ENCODE measurements at places on chromosomes 5 and 9.
A peak's percentile ranks its signal among the peaks of the same experiment; 100 is the strongest.

DNA sequence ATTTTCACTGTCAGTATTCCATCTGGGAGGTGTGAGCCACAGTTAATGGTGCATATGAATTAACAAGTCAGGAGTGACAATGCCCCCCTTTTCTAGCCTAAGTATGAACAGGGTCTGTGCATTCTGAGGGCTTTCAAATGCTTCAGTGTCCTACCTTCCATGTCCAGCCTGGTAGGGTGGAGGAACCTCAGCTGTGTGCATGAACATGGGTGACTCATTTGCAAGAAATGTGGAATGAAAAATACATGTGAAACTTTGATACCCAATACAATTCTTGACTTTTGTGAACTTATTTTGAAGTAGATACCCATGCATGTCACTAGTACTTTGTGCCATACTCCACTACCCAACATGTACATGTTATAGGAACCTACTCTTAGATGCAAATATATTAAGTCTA lies 375.8 kb downstream of the SEMA5A start:
- DNase-seq, result no peak

DNA sequence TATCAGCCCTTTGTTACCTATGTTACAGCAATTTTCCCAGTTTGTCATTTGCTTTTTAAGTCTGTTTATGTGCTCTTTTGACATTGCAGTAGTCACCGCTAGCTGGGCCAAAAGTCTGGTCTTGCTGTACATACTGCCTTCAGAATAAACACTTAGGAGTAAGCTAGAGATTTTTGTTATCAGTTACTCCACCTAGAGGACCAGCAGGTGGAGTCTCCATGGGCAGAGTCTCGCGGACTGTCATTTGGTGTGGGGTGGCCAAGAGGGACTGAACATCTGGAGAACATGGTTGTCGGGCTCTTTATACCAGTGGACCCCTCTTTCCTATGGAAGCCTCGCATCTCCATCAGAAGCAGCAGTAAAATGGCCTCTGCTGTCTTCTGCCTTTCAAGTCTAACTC lies 10.8 kb upstream of the MGAT1 start:
- no peak for DNase-seq

DNA sequence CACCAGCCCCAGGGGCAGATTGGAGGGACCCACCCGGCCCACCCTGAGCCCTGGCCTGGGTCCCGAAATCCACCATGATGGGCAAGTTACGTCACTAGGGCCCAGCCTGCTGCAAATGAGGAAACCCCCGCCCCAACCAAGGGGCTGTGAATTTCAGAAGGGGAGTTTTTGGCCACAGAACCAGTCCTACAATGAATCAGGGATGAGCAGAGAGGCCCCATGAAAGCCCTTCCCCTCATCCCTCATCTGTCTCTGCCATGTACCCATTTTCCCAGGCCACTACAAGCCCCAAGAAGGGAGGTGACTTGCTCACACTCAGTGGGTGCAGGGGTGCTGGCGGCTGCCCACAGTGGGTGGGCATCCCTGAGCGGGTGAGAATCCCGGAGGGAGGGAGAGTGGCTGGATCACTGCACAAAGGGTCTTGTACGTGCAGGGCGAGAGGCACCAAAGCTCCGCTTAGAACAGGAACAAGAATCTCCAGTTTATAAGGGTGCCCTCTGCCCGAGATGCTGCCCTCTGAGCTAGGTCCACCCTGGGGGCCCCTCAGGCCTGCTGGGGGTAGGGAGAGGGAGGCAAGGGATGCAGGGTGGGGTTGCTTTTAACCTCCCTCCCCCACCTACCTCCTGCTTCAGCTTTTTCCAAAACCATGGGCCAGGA lies 10.4 kb upstream of the TCF7 start:
- no peak for DNase-seq

DNA sequence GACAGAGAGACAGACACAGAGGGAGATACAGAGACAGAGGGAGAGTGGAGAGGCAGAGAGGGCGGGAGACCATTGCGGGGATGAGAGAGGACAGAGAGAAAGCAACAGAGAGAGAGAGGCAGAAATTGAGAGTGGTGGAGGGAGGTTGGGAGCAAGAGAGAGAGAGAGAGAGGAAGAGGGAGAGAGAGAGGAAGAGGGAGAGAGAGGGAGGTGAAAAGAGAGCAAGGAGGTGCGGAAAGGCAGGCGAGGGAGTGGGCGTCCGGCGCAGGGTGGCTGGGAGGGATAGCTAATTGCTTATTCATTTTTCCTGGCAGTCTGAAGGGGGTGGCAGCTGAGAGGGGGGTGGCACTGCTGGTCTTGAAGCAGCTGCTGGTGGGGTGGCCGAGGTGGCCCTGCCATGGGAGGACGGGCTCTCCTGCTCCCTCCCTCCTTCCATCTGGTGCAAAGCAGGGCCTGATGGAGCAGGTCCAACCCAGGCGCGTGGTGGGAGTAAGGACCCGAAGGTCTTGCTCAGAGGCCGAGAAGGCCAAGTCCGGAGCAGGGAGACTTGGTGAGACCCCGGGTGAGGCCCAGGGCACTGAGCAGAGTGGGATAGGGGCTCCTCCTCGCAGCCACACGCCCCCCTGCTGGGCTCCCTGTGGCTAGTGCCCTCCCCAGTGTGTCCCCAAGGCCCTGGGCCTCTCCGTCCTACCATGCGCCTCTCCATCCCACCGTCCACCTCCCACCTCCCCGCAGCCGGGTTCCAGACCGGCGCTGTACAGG lies 25.3 kb upstream of the RNU6ATAC start:
- DNase-seq, result no peak

DNA sequence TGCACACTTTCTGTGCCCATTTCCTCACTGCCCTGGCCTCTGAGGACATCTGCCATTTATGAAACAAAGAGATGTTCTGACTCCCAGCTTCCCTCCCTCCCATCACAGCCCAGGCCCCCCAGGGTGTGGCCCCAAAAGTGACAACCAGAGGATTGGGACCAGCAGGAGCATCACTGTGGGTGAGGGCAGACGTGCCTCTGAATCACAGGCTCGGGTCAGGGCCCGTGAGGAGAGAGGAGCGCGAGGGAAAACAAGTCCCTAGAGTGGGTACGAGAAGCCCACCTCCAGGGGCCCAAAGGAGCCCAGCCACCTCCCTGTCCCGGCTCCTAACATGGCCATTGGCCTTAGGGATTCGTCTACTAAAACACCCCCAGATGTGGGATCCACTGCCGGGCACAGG lies 138.0 kb upstream of the FSTL4 start:
- no peak for DNase-seq

- no peak for DNase-seq
These were observed 148.3 kb upstream of the IER5L start for GRCh38 chr9:129326061-129327005.

DNA sequence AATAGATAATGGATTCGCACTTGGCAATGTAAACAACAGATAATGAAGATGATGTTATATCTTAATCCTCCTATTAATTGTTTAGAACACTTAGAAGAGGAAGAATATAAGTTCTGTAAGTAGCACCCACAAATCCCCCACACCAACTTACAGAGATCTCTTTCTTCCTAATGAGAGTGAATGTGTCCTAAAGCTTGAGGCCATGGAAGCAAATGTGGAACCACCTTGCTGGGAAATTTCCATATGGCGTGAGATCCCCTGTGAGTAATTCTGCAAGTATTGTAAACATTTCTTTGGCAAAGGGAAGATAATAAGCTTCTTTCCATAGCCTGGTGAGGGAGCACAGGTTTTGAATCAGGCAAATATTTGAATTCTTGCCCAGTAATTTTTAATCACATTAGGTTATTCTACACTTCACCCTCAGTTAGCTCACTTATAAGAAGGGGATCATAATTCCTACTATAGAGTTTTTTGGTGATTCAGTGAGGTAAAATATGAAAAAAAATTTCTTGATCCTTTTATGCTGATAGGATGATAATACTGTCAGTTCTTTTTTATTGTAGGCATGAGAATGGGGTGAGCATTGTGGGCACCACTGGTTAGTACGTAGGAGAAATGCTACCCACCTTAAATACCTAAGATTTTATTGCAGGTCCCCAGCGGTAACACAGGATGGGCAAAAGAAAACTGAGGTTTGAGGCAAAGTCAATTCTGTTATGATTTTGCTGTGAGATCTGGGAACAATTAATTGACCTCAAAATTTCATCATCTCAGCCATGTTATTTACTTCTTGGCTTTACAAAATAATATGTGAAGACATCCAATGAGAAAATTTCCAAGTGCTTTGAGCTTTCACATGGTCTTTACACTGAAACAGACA lies 574.8 kb downstream of the PSAT1 start:
- DNase-seq, result no peak

- DNase-seq, result no peak
These were observed 252.5 kb downstream of the DEPDC1B start for GRCh38 chr5:60447488-60447920.

DNA sequence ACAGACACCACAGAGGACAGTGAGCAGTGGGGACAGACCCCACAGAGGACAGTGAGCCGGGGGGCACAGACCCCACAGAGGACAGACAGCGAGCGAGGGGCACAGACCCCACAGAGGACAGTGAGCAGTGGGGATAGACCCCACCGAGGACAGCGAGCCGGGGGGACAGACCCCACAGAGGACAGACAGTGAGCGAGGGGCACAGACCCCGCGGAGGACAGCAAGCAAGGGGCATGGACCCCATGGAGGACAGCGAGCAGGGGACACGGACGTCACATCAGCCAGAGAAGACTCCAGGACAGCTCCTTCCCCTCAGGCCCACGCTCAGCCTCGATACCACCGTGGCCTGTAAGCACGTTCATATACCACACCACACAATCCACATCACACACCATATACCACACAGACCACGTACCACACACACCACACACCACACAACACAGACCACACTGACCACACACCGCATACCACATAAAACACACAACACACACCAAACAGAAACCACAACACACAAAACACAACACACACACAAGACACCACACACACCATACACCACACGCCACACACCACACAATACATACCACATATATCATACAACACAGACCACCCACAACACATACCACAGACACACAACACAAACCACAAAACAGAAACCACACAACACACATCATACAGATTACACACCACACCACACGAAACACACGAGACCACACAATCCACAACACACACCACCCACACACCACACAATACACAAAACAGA lies 5.2 kb upstream of the ZDHHC11 start:
- no peak for DNase-seq

GRCh38 chr9:137294091-137294680 lies 7.9 kb downstream of the NRARP start:
- peak; percentile 46 for DNase-seq

- DNase-seq, result no peak
These were observed 8.9 kb downstream of the UBE2QL1 start for GRCh38 chr5:6457592-6457991.

Measured in activated CD4-positive, alpha-beta T cell treated with anti-CD3 and anti-CD28 coated beads, Interleukin-2, Interleukin-4, amounts not matched to agents 100 ng/mL and 50 ng/mL, durations not matched to agents 16 hours and 8 hours (primary cell).